ENCODE measurements at places on chromosomes 13 and 19. TPM values are rescaled to one million over a fixed set of nuclear protein-coding genes. Genes with fewer than 3 reads are reported as not detected.

Gene SELENOV
- not detected for total RNA-seq

Gene CEACAM3
- not detected for total RNA-seq

Gene KL
- total RNA-seq = 1.9 TPM

Gene OR10H1
- total RNA-seq = not detected

Gene TNPO2
- 66.3 TPM for total RNA-seq

Gene CCNA1
- total RNA-seq = not detected

Gene IGFL3
- not detected for total RNA-seq

Gene PSPN
- total RNA-seq = 0.68 TPM

Gene SOX1
- total RNA-seq = not detected

Gene RAB4B
- total RNA-seq = 14.8 TPM

Gene INSR
- total RNA-seq = 66.0 TPM

Gene PEG3
- 12.7 TPM for total RNA-seq

Gene LILRB4
- total RNA-seq = 13.2 TPM
